ENCODE measurements at places on chromosomes 1 and 21.

DNA sequence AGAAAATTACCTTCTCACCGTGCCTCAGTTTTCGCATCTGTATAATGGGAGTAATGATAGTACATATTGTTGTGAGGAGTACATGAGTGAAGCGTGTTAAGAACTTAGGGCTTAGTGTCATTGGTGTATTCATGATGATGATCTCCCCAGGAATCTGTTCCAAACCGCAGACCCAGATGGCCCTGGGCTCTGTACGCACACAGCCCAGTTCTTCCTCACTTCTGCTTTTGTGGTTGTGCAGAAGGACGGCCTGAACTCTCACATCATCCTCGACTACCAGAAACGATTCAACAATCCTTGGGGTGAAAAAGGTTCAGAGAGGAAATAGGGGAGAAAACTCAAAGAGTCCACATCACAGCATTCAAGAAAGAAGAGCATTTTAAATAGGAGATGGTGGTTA lies 323.0 kb downstream of the CAMTA1 start:
- DNase-seq = no peak

DNA sequence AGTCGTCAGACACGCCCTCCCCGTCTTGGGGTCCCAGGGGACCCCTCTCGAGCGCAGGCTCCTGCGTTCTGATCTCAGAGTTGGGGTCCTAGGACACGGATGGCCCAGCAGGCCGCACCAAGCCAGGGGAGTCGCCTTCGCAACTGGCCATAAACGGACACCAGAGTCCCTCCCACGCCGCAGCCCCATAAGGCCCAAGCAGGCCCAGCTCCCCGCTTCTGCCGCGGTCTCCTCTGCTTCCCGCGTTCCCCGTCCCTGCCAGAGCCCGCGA lies 633 bp downstream of the DMRTA2 start:
- DNase-seq = no peak

GRCh38 chr1:93489756-93490155 lies 41.8 kb downstream of the FNBP1L start:
- no peak for DNase-seq

DNA sequence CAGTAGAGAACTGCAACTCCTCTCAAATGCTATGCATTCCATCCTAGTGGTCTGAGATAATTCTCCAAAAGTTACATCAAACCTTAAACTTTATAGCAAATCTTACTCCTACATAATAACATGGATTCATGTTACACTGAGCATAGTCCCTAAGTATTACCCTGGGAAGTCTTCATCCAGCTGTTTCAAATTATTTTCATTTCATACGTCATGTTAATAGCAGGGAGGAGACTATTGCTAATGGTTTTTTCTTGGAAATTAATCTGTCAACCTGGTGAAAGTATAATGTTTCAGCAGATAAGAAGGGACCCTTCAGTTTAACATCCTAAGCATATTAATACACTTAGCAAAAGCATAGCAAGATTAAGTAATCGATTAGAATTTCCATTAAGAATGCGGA lies 318.1 kb downstream of the USP25 start:
- DNase-seq = no peak

DNA sequence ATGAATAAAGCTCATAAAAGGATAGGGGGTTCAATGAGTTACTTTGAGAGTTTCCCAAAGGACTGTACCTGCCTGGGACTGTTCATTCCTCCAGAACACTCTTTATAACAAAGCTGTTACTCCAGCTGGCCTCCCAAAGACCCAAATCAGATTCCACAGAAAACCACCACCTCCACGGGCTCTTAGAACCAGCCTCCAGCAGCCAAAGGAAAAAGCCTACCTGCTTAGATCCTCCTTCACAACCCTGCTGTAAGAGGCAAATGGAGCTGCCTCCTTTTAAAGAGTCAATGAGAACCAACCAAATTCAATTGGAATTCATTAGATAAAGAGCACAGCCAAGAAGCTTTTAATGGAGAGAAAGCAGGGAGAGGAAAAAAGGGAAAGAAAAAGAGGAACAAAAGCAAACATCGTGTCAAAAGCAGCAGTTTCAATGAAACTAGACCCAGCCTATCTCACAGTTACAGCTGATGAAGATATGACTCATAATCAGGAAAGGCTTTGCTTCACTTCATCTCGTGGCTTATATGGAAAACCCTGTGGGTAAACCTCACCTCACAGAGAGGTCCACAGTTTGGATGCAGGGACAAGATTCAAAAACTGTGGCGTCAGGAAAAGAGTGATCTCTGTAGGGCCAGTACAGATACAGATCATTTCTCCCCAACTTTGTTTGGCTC lies 27.8 kb upstream of the FMO4 start:
- DNase-seq = no peak

DNA sequence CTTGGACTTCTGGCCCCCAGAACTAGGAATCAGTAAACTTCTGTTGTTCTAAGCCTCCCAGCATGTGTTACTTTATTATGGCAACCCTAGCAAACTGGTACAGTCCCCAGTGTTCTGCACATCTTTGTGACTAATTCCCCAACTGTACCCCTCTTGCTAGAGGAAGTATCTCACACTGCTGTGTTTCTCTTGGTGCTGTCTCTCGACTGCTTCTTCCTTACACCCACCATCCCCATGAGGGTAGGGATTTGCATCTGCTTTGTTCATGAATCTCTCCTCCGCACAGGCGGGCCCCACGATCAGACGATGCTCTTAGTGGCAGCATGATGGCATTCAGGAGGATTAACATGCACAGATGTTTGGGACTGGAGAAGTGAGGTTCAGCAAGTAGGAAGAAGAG lies 46.7 kb downstream of the CLIC6 start:
- no peak for DNase-seq
